ENCODE measurements at places on chromosomes 3 and 15.
A peak's percentile ranks its signal among the peaks of the same experiment; 100 is the strongest.

- no peak for DNase-seq
Observed at GRCh38 chr3:36197151-36197550, 183.2 kb upstream of the STAC start.

- no peak for DNase-seq
Observed at GRCh38 chr3:95184038-95184437, 1121.2 kb downstream of the NSUN3 start.

- no peak for DNase-seq
Observed at GRCh38 chr3:122358703-122359032, 24.4 kb downstream of the MIX23 start.

GRCh38 chr15:37891766-37892368 lies 42.6 kb upstream of the TMCO5A start:
- peak; percentile 19 for DNase-seq

DNA sequence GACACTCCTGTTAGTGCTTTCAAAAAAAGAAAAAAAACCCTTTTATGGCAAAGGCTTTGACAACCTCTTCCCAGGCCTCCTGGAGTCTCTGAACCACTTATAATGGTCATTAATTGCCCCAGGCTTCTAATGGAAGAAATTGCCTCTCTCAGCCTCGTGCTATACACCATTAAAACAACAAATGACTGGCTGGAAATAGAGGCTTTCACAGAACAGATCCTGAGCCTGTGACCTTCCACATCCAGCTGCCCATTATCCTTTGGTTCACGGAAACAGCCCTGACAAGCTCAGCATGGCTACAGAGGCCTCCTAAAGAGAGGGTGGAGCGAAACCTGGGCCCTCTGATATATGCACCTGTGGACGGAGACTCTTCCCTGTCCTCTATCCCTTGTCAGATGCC lies 26.8 kb upstream of the MKRN3 start:
- peak; percentile 52 for DNase-seq

DNA sequence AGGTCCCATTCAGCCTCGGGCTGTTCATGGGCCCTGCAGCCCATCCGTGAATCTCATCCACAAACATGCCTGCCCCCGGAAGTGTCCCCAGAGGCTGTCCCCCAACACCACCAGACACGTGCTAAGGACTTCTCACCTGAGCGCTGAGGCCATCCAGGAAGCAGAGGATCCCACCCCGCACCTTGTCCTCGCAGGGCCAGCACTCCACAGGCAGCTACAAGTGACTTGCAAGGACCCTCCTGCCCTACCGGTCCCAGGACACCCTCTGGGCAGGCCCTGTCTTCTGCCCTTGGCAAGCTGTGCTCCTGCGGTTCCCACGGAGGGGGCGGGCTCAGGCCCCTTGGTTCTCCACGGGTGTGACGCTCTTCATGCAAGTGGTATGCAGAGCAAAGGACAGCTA lies 146.0 kb downstream of the NUP210 start:
- no peak for DNase-seq

GRCh38 chr3:31754575-31755278 lies 222.0 kb downstream of the STT3B start:
- DNase-seq, result no peak

DNA sequence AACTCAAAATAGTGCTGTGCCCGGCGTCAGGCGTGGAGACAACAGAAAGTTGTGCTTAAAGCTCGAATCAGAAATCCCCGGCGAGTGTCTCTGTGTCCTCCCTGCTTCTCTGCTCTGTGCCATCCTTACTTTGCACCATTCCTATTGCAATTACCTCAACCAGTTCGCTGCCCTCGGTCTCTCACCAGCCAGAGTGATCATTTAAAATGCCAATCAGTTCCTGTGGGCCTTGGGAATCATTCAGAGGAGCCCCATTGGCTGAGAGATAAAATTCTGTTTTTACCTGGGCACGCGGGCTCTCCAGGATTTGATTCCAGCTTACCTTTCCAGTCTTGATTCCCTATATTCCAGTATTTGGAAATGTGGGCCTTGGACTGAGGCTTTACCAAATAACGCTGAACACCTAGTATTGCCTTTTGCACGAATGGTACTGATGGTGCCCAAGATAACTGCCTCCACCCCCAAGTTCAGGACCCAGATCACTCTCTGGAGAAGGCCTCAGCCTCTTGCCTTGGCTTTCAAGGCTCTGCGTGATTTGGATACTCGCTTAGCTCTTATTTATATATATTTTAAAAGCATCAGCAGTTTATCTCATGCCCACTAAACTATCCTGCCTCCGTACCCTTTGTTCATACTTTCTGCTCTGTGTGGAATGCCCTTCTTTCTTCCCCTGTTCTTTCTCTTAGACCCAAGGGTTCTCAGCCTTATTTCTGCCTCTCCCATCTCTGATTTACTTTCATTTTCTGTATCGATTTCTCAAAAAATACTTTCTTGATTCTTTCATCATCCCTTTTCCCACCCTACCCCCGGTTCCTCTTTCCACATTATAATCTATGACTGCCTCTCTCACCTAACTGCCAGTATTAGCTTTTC lies 863 bp downstream of the PSMA4 start:
- DNase-seq, result no peak

- peak; percentile 44 for DNase-seq
Observed at GRCh38 chr3:49723296-49723627, 489 bp downstream of the GMPPB start.
